ENCODE measurements at places on chromosomes 3 and 15.

GRCh38 chr3:171113716-171114115, 87.2 kb upstream of the SLC2A2 start:
- no peak for DNase-seq

DNA sequence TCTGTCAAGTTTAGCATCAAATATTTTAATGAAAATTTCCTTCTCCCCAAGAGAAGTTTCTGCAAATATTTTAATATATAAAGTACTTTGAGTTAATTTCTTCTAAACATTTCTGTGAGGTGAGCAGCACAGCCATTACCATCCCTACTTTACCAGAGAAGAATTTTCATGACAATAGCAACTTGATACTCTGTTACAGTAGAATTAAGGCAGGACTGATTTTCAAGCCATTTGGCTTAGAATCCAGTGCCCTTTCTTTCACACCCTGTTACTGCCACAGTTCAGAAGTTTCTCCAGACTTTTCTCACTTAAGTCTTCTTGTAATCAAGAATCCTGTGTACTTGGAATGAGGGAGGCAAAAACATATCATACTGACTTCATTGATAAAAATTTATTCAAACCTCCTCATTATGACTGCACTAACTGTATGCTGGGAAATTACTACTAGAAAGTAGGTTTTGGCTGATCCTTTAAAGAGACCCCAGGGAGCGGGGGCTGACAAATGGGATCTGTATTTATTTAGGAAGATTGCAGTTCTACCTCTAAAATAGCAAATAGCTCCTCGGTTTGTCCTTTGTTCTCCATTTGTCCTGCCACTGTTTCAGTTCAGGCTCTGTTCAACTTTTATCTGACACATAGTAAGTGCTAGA, 557.0 kb upstream of the SGO1 start:
- no peak for DNase-seq

GRCh38 chr3:157956850-157957249, 149.4 kb downstream of the SHOX2 start:
- DNase-seq, result no peak

DNA sequence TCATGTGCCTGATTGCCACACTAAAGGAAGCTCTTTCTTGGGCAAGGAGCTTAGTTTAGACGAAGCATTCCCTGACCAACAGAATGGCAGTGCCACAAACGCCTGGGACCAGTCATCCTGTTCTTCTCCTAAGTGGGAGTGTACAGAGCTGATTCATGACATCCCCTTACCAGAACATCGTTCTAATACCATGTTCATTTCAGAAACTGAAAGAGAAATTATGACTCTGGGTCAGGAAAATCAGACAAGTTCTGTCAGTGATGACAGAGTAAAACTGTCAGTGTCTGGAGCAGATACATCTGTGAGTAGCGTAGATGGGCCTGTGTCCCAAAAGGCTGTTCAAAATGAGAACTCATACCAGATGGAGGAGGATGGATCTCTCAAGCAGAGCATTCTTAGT, 18.4 kb downstream of the SENP5 start:
- no peak for DNase-seq

DNA sequence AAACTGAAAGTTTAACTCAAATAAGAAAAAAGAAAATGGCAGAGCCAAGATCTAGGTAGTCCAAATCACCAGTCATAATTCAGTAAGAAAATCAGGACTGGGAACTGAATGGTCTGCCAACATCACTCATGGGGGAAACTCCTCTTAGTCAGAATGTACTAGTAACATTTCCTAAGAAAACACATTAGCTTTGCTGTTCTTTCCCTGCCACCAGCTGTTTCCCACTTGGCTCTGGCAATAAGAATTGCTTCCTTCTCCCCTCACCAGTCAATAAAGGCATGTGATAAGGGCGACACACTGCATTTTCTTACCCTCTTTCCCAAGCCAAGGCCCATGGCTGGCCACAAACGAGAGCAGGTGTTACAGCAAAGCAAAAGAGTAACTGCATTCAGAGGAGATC, 46.1 kb downstream of the PIK3R4 start:
- DNase-seq, result peak; percentile 58

- DNase-seq, result no peak
Measured at GRCh38 chr3:24240306-24240705, 254.3 kb downstream of the THRB start.

- no peak for DNase-seq
Measured at GRCh38 chr3:46860017-46860809, 3.0 kb downstream of the MYL3 start.

DNA sequence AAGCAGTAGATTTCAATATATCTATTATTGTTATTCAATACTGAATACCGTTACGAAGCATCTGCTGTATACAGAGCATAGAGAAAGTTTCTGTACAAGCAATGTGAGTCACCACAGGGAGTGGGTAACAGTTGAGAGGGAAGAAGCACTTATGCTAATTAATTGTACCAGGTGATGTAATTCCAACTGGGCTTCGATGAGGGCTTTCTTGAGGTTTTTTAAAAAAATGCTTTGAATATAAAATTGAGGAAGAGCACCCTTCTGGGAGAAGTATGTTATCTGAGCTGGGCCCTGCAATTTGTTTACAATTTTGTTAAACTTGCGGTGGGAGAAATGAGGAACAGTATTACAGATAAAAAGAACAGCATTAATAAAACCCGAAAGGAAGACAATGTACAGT, 197.9 kb downstream of the TPRG1 start:
- DNase-seq, result no peak

DNA sequence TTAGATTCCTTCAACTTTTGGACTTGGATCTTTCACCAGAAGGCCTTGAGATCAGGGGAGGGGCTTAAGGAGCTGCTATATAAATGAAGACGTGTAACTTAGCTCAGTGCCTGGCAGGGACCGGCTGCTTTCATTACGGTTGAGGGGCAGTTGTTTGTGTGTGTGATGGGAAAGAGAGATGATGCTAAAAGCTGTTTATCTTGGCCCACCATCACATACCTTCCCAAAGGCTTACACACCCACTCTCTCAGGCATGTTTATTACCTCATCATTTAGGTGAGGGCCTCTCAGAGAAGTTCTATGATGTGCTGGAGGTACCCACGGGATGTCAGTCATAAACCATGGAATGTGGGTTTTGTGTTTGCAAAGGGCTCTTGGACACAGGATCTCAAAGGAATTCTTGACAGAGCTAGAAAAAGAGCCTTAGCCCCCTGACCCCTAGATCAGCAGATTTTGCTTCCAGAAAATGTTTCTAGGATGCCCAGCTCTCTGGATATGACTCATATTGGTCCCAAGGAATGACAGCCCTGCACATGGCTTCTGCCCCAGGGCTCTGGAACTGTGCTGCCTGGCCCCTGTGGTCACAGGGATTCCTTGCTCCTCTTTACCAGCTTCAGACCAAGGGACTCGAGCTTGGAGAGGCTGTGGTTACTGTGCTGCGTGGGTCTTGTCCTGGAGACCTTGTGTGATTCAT, 15.9 kb upstream of the SMAD3 start:
- peak; percentile 80 for DNase-seq

- DNase-seq, result peak; percentile 57
Measured at GRCh38 chr3:63228677-63229076, 49.4 kb upstream of the SYNPR start.

- DNase-seq, result no peak
Measured at GRCh38 chr3:143812481-143812880, 35.8 kb downstream of the SLC9A9 start.

DNA sequence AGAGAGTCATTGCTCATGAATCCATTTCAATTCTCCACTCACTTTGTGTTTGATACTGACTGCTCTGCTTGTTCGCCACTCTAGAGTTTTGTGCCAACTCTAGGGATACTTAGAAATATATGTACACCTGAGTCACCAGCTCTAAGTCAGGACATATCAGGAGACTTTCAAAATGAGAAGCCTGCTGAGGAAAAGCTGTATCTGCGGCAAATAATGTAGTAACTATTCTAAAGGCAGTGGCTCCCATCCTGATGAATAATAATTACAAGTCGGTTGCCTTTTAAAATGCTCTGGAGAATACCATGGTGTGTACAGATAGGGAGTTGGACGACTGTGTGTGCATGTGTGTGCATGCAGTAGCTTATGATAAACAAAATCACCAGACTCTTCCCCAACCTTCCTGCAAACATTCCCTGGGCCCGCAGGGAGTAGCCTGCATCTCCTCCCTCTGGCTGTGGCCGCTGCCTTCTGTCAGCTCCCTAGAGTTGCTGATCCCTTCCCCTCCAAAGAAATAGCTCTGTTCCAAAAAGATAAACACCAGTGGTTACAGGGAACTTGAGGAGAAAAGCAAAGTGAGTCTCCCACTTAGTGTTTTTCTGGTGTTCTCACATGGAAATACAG, 346.3 kb upstream of the UMPS start:
- no peak for DNase-seq

Data from fibroblast of the aortic adventitia (primary cell).